Posterior vena cava (tissue), 2 donors: ENCODE measurements at places on chromosomes 3 and 15. TPM values are rescaled to one million over a fixed set of nuclear protein-coding genes. Genes with fewer than 3 reads are reported as not detected.

DNA sequence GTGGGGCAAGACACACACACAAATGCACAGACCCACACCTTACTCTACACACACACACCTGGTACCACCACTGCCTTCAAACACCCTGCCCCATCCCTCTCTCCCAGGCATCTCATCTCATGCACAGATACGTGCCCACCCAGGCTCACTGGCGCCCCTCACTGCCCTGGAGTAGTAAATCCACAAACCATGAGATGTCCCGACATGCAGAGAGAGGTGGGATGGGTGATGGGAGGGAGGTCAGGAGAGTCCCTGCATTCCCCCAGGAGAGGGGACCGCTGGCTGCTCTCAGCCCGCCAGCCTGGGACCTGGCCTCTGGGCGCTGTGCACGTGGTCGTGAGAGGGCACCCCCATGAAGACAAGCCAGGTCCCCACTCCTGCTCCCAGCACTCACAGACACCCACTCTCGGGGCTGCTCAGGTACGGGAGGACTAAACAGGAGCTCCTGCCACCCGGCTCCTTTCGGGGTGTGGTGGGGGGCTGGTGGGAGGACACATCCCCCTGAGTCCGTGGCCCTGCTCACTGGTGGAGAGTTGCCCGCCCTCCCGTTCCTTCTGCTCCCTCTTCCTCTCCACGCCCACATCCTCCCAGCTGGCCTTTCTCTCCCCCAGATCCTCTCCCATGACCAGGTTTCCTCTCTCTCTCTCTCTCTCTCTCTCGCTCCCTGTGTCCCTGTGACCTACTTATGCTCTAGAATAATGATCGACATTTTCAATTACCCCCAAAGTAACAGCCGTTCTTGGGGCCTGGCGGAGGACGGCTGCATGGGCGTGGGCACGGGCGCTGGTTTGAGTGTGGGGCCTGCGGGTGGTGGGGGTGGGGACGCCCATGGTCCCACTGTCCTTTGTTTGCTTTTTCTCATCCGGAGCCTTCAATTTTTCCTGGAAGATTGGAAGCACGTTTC lies 18.9 kb upstream of the CSPG4 start:
- DNase-seq: peak; percentile 76

- peak; percentile 87 for DNase-seq
Observed at GRCh38 chr15:63348392-63348791, 33.3 kb downstream of the CA12 start.

AADACL2 gene
- 1.2 TPM for total RNA-seq

BUB1B gene
- 0.86 TPM for total RNA-seq

CCR1 gene
- 23.7 TPM for total RNA-seq
